ENCODE measurements at places on chromosomes 6 and 20. TPM values are rescaled to one million over a fixed set of nuclear protein-coding genes. Genes with fewer than 3 reads are reported as not detected.

DNA sequence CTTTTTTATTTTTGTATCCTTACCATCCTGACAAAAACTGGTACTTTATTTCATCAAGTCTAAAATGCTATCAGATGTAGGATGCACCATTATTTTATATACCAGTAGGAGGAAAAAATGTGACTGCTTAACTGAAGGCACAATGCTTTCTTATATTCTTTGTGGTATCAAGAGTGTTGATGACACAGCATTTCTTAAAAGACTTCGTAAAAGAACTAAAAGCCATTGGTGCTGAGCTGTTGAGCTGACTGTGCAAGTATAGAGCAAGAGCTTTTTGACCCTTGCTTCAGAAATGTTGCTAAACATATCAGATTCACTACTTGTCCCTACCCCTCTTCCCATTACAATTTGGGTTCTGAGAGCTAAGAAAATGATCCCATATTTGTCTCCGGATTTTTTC lies 17.5 kb downstream of the SF3B5 start:
- H3K27me3 ChIP-seq: no peaks in the 10 kb centered on the region
- H3K4me1 ChIP-seq: no peaks in the 10 kb centered on the region
- H3K4me3 ChIP-seq: no peak overlapping the region

GRCh38 chr6:156833755-156834154 lies 56.6 kb downstream of the ARID1B start:
- H3K36me3 ChIP-seq: peaks cover 28% of the 10 kb centered on the region
- peaks cover 26% of the 10 kb centered on the region for H3K4me1 ChIP-seq
- DNase-seq: no peak
- no peak overlapping the region for H3K4me3 ChIP-seq
- H3K27me3 ChIP-seq: no peaks in the 10 kb centered on the region

GSTA2 gene
- total RNA-seq: not detected

DNA sequence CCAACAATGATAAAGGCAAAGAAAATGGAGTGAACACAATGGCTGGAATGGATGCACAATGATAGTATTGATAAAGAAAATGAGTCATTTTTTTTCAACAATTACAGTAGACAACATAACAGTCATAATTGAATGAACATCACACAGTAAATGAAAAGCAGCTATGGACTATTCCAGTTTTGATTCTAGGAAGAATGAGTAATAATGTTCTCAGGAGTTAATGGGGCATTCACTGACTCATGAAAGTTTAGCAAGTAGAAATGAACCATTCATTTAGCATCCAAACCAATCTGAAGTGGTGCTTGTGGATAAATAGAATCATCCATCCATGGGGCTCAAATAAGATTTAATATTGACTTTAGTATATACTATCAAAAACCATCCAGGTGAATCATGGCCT lies 1029.5 kb upstream of the GJE1 start:
- no peak overlapping the region for H3K27ac ChIP-seq
- H3K27me3 ChIP-seq: no peaks in the 10 kb centered on the region
- H3K4me3 ChIP-seq: no peak overlapping the region
- DNase-seq: no peak
- no peaks in the 10 kb centered on the region for H3K4me1 ChIP-seq
- no peaks in the 10 kb centered on the region for H3K36me3 ChIP-seq

GRCh38 chr6:12748815-12749521 lies 32.4 kb downstream of the PHACTR1 start:
- H3K27me3 ChIP-seq: peaks cover 62% of the 10 kb centered on the region
- H3K4me3 ChIP-seq: no peak overlapping the region
- peaks cover 7% of the 10 kb centered on the region for H3K4me1 ChIP-seq
- no peak for DNase-seq
- H3K36me3 ChIP-seq: no peaks in the 10 kb centered on the region

- H3K27ac ChIP-seq: peak overlapping the region; percentile 85
- H3K4me1 ChIP-seq: peaks cover 90% of the 10 kb centered on the region
- H3K27me3 ChIP-seq: no peaks in the 10 kb centered on the region
- no peak overlapping the region for H3K4me3 ChIP-seq
Measured at GRCh38 chr20:62372042-62372993, 5.2 kb upstream of the LAMA5 start.

DNA sequence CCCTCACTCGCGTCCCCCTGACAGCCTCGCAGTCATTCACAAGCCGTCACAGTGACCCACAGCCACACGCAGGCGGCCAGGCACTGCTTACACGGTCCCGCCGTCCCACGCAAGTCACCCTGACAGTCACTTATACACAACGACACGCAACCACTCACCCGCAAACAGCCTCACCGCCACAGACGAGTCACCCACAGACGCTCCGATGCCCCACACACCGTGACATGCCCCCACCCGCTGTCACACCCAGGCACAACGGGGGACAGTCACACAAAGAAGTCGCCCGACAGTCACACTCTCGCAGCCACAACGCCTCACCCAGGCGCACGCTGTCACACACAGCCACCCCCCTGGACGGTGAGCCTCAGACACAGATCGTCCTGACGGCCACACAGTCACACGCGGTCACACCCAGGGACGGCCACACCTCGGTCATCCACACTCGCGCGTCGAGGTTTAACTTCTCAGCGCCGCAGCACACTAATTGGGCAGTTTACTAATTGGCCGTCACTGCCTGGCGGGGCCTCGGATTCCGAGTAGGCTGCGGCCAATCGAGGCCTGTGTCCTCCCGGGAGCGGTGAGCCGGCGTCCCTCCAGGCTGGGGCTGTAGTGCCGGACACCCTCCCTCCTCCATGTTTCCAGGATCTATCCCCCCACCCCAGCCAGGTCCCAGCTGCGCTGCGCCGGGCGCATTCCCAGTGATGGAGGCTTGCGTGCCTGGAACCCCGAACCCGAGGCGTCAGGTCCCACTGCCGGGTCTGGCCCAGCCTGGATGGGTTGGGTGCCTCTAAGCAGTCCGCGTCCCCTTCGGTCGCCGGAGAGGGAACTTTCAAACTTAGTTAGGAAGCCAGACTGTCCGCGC lies 790 bp downstream of the TOX2 start:
- H3K27ac ChIP-seq: peak overlapping the region; percentile 84
- H3K36me3 ChIP-seq: no peaks in the 10 kb centered on the region
- no peak for DNase-seq
- H3K4me3 ChIP-seq: peak overlapping the region; percentile 63
- H3K27me3 ChIP-seq: peaks cover 3% of the 10 kb centered on the region

GRCh38 chr20:19889011-19889953 lies 127.9 kb upstream of the NAA20 start:
- H3K36me3 ChIP-seq: no peaks in the 10 kb centered on the region
- H3K4me3 ChIP-seq: peak overlapping the region; percentile 27
- H3K4me1 ChIP-seq: peaks cover 76% of the 10 kb centered on the region
- no peak for DNase-seq
- peak overlapping the region; percentile 94 for H3K27ac ChIP-seq

DNA sequence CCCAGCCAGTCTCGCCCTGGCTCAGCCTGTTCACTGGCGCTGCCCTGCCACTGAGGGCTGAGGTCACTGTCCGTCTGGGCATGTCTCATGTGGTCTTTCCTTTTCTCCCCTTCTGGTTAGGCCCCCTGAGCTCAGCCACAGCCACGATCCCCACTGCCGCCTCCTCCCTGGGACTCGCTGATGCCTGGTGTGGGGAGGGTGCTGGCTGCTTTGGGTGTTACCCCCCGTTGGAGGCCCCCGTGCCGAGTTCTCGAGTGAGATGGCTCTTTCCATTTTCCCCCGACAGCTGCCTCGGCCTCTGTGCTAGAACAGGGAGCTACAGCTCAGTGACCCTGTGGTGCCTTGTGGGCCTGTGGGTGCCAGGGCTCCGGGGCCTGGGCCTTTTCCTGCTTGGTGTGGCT lies 14.9 kb upstream of the TCFL5 start:
- DNase-seq: no peak
- peak overlapping the region; percentile 39 for H3K27ac ChIP-seq
- no peaks in the 10 kb centered on the region for H3K27me3 ChIP-seq
- no peak overlapping the region for H3K4me3 ChIP-seq
- H3K36me3 ChIP-seq: peaks cover 32% of the 10 kb centered on the region

PACRG gene
- not detected for total RNA-seq

DNA sequence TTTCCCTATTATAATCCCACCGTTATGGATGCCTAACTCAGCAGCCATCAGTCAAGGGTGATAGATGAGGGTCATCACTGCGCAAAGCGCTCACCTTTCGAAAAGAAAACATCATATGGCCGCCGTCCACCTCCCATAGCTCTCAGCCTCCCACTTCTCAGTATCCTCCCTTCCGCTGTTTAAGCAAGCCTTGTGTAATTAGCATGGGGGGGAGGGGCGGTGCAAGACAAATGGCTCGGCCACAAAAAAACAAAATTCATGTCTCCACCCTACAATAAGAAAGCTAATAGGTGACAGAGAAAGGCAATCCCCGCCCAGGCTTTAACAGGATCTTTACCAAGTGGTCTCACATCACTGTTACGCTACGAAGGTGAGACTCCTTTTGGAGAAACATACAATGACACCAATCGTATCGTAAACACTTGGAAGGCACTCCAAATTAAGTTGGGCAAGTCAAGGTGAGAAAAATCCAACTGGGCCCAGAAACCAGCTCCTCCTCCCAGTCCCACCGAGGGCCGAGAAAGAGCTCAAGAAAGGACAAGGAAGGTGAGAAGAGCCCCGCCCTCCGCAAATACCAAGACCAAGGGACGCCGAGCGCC lies 645 bp downstream of the DDX39B start:
- peak overlapping the region; percentile 99 for H3K27ac ChIP-seq
- H3K4me3 ChIP-seq: peak overlapping the region; percentile 87
- H3K4me1 ChIP-seq: peaks cover 60% of the 10 kb centered on the region

GRCh38 chr6:35794536-35795452 lies 2.3 kb downstream of the CLPS start:
- H3K27ac ChIP-seq: no peak overlapping the region
- no peak for DNase-seq
- H3K4me3 ChIP-seq: no peak overlapping the region

- H3K27ac ChIP-seq: no peak overlapping the region
- H3K4me3 ChIP-seq: no peak overlapping the region
- no peaks in the 10 kb centered on the region for H3K36me3 ChIP-seq
- no peaks in the 10 kb centered on the region for H3K4me1 ChIP-seq
Measured at GRCh38 chr6:94751641-94752329, 825.5 kb upstream of the MANEA start.

GRCh38 chr6:158920311-158920905 lies 79.6 kb downstream of the RSPH3 start:
- no peaks in the 10 kb centered on the region for H3K4me1 ChIP-seq
- H3K4me3 ChIP-seq: no peak overlapping the region
- no peaks in the 10 kb centered on the region for H3K27me3 ChIP-seq
- H3K27ac ChIP-seq: no peak overlapping the region
